ENCODE measurements at places on chromosomes 3 and 15.

DNA sequence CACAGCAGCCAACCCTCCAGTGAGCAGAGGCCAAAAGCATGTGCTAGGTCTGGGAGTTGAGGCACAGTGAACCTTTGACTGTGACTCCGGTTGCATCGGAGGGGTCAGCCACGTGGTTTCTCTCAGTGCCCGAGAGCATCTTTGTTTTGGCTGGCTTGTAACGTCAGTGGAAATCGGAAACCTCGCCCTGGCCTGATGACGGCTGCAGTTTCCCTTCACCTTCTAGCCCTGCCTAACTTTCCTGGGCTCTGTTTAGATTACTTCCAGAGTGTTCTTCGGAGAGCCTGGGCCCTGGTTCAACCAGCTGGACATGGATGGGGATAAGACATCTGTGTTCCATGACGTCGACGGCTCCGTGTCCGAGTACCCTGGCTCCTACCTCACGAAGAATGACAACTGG is 56.6 kb downstream of the MESD start:
- no peak for DNase-seq

GRCh38 chr3:61547625-61548024 is 13.7 kb upstream of the PTPRG start:
- no peak for DNase-seq

- DNase-seq: no peak
Observed at GRCh38 chr3:144770281-144770680, 798.7 kb downstream of the DIPK2A start.

- DNase-seq: no peak
Observed at GRCh38 chr15:59410391-59410896, 27.5 kb upstream of the FAM81A start.

DNA sequence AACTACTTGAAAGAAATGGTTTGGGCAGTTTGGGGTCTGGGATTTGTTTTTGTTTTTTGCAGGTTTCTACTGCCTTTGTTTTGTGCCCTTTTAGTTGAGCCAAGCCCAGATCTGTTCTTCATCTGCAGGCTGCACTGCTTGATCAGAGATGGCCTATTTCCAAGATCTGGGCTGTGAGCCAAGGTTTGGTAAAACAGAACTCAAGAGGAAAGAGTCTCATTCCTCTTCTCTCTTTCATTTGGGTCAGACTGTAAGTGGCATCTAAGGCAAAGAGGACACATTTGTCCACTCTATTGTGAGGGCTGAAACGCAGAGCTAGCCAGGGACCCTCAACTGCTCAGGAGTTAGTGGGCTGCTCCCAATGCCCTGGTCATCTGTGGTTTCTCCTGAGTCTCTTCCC is 104.4 kb upstream of the UBE3A start:
- no peak for DNase-seq
